ENCODE measurements at places on chromosomes 13 and 19.

GRCh38 chr13:21625366-21625765 lies 21.4 kb upstream of the MICU2 start:
- peak; percentile 33 for DNase-seq

- DNase-seq = peak; percentile 66
Measured at GRCh38 chr13:45162821-45163220, 38.0 kb downstream of the KCTD4 start.

- DNase-seq = no peak
Measured at GRCh38 chr19:41769608-41770007, 14.3 kb downstream of the CEACAM6 start.

- DNase-seq = peak; percentile 34
Measured at GRCh38 chr13:38398711-38399493, 49.3 kb downstream of the UFM1 start.

DNA sequence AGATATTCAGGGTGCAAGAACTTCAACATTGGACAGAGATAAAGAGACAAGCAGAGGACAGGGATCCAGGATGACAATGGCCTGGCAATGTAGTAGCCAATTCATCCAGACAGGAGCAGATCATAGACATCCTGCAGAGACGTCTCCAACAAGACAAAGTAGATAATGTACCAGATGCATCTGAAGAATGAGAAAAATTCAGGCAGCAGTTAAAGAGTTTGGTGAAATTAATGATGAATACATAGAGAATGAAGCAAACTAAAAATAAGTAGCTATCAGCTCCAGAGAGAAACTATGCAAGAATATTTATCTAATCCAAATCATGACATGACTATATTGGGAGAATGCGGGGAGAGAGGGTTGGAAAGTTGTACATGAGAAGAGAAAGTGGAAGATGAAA lies 278.4 kb upstream of the DACH1 start:
- peak; percentile 75 for DNase-seq

DNA sequence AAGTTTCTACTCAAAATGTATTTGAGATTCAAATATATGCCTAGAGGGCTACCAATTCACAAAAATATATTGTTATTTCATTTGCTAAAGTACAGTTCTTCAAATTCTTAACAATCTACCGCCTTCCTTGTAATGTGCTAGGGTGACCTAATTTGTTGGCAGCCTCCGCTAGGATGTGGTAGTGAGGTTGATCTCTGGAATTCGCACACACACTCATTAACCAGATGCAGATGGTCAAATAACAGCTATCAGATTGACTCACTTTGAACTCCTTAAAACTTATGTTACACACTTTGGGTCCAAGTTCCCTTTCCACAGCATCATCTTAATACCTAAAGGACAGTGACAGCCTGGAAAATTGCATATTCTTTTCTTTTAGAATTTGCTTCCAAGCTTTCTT lies 367.3 kb downstream of the DCT start:
- peak; percentile 95 for DNase-seq

GRCh38 chr13:66530158-66530557 lies 700.0 kb downstream of the PCDH9 start:
- no peak for DNase-seq

- no peak for DNase-seq
Measured at GRCh38 chr19:41111750-41112295, 2.4 kb upstream of the CYP2F1 start.

- no peak for DNase-seq
Measured at GRCh38 chr19:4115050-4115817, 8.7 kb downstream of the MAP2K2 start.

DNA sequence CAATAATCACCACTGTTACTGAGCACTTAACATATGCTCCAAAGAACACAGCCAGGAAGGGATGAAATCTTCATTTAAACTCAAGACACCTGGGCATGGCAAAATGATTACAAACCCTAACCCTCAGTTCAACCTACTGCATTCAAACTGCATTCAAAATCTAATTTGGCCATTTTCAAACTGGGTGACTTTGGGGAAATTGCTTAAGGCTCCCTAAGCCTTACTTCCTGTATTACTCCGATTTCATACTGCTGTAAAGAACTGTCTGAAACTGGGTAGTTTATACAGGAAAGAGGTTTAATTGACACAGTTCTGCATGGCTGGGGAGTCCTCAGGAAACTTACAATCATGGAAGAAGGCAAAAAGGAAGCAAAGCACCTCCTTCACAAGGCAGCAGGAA lies 50.4 kb downstream of the CBY2 start:
- DNase-seq = no peak

- no peak for DNase-seq
Measured at GRCh38 chr13:74891610-74892009, 590.4 kb downstream of the TBC1D4 start.

DNA sequence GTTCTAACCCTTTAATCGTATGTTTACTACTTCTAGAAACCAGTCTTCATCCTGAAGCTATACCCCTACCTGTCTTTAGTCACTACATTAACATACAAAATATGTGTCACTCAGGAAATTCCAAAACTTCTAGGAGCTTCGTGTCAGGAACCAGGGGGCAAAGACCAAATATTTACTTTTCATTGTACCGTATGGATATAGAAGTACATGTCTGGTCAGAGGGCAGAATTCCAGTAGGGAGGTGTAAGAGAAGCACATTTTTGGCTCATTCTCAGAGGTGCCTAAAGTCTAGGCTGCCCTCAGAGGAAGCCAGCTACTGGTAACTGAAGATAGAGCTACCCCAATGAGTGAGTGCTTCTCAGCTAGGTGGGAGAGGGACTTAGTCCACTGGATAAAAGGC lies 320.7 kb downstream of the DIAPH3 start:
- no peak for DNase-seq

DNA sequence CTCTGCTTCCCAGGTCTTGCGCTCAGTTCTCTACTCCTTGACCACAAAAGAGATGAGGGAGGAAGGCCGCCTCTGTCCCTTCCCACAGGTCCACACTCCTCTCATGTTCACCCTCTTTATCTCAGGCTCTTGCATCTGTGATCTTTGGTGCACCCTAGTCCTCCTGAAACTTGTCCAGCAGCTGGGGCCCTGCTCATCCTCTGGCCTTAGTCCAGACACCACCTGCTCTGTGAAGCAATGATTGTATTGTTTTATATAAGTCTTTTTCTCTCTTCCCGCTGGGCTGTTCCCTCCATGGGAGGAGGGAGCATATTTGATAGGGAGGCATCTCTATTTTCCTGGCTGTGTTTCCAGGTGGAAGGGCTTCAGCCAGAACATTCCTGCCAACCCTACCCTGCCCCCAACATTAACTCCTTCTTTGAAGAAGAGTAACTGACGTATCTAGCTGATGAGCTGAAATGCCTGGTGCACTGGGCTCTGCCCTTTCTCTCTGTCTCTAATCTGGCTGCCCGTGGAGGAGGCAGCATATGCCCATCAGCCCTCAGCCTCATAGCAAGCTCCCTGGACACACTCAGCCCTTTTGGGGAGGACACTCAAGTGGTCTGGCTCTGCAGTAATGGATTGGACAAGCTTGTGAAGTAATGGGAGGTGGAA lies 38.2 kb upstream of the SIAH3 start:
- DNase-seq = no peak

DNA sequence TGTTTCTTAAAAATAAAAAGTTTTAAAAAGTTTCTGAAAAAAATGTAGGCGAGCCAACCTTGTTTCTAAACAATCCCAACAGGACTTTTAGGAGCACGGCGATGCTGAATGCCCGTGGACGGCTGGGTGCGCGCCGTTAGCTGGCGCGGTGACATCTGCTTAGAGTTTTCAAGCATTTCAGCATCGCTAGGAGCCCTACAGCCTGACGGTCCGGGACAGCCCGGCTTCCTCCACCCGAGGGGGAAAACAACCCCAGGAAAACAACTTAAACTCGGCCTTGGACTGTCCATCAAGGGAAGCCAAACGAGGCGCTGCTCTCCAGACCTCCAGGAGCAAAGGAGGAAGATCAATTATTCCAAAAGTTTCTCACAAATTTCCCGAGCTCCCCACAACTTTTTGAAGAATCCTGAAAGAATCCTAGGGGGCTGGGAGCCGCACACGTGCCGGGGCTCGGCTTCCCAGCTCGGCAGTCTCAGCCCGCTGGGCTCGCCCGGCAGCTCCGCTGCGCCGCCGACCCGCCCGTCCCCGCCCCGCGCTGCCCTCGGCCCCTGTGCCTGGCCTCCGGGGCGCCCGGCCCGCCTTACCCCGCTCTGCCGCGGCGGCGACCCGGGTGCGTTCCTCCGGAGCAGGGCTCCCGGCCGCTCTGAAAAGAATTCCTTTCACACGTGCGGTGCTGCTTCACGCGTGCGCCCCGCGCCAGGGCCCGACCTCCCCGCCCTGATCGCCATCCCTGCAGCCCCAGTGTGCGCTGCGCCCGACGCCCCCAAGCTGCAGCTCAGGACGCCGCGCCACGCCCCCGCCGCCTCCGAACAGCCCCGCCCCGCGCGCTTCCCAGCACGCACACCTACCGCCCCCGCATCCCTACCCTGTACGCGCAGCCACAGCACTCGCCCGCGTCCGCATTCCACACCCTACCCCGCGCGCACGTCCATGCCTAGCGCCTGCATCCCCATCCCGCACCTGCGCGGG lies at the start of gene GJA3:
Gene GJA3 (minus strand): TSS at position 747 of the 969 bp plus-strand sequence. CDS start 17,764 bp downstream, outside the sequence.
- DNase-seq = peak; percentile 13

- DNase-seq = no peak
Measured at GRCh38 chr13:34039678-34040077, 221.7 kb downstream of the RFC3 start.

GRCh38 chr13:112434937-112435523 lies 58.9 kb downstream of the SPACA7 start:
- DNase-seq = no peak

GRCh38 chr13:20494656-20495055 lies 31.0 kb downstream of the CRYL1 start:
- no peak for DNase-seq

DNA sequence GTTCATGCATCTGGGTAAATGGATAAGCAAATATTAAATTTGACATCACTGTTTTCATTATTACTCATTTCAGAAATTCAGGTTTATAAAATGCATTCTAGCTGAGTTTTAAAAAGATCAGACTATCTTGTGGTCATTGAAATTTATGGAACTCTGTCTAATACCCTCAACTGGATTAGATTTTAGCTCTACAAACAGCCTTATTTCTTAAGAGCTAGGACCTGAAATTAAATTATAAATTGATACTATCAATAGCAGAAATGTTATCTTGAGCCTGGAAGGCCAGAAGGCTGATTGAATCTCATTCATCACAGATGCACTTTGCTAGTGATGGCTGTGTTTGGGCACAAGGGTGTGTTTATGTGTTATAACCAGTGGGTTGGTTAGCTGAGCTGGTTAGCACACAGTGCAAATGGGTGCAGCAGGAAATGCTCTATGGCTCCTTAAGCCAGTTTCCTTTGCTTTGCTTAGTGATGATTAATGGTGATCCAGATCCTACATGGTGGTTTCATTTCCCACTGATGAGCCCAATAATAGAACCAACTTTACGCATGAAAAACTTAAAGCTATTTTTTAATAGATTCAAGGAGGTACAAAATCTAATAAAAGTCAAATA lies 310.8 kb upstream of the KLF12 start:
- peak; percentile 60 for DNase-seq

GRCh38 chr19:8505680-8506401 lies 3.4 kb upstream of the PRAM1 start:
- DNase-seq = peak; percentile 67

DNA sequence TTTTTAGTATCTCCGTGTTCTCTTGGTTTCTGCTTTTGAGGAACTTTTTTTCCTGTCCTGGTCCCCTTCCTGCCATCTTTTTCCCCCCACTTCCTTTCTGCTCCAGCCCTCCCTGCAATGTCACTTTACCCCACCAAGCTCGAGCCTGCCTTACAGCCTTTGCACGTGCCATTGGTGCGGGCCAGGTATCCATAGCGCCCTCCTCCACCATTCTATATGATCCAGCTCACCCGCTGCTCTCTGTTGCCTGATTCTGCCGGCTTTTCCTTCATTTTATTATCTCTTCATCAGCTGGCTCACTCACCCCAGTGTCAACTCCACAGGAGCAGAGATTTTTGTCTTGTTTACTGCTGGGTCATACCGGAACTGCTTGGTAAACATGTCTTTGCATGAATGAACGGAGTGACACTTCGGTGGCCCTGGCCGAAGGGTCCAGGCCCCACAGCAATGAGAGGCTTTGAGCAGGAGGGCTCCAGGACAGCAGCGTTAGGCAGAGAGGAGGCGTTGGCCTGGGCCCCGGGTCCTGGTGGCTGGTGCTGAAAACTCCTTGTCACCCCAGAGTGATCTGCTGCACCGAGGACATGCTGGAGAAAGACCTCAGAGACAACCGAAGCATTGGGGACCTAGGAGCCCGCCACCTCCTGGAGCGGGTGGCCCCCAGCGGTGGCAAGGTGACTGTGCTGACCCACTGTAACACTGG lies 1.2 kb downstream of the MRI1 start:
- DNase-seq = no peak

DNA sequence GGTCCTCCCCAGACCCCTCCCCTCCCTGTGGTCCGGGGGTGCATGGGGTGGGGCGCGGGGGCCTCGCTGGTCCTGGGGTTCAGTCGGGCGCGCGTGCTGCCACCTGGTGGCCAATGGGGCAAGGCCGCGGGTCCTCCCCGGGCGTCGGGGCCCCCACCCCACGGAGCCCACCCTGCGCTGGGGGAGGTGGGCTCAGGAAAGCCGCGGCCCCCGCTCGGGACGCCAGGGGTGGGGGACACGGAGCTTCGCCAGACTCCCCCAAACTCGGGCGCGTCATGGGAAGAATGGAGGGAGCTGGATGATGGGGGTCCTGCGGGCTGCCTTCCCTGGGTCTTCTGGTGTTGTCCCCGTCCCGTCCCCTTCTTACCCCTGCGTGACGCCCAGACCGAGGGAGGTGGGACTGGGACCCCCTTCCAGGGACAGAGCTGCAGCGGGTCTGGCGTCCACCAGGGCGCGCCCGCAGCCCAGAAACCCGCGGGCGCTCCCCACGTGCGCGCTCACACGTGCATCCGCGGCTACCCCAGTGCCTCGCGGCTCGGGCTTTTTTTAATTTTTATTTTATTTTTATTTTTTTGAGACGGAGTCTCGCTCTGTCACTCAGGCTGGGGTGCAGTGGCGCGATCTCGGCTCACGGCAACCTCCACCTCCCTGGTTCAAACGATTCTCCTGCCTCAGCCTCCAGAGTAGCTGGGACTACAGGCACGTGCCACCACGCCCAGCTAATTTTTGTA lies 19.8 kb upstream of the TCF3 start:
- peak; percentile 38 for DNase-seq

DNA sequence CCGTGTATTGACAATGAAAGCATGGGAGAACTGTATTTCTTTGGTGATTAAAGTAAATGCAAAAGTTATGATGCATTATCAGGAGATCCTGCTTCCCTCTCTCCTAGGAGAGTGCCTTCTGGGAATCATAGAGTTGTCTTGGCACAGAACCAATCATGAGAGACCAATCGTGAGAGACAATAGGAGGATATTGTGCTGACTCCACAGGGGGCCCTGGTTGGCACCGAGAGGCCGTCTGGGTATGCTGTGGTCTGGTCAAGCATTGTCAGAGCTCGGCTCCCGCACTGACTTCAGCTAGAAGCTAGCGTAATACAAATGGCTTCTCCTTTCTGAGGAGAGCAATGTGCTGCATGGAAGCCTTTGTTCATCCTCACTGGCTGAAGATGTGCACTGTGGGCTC lies 131.5 kb upstream of the GJB6 start:
- DNase-seq = peak; percentile 63

GRCh38 chr19:8494158-8494557 lies 8.3 kb downstream of the PRAM1 start:
- no peak for DNase-seq

- no peak for DNase-seq
Measured at GRCh38 chr13:48542581-48543341, 9.9 kb upstream of the RCBTB2 start.

Data from fibroblast of skin of back (primary cell).